ENCODE measurements at places on chromosomes 1 and 21.

GRCh38 chr1:1893291-1893985 lies 2.6 kb upstream of the GNB1 start:
- DNase-seq: no peak

GRCh38 chr21:41894511-41894910 lies 15.4 kb upstream of the PRDM15 start:
- DNase-seq: no peak

GRCh38 chr1:21337928-21338572 lies 47.8 kb upstream of the ECE1 start:
- no peak for DNase-seq

DNA sequence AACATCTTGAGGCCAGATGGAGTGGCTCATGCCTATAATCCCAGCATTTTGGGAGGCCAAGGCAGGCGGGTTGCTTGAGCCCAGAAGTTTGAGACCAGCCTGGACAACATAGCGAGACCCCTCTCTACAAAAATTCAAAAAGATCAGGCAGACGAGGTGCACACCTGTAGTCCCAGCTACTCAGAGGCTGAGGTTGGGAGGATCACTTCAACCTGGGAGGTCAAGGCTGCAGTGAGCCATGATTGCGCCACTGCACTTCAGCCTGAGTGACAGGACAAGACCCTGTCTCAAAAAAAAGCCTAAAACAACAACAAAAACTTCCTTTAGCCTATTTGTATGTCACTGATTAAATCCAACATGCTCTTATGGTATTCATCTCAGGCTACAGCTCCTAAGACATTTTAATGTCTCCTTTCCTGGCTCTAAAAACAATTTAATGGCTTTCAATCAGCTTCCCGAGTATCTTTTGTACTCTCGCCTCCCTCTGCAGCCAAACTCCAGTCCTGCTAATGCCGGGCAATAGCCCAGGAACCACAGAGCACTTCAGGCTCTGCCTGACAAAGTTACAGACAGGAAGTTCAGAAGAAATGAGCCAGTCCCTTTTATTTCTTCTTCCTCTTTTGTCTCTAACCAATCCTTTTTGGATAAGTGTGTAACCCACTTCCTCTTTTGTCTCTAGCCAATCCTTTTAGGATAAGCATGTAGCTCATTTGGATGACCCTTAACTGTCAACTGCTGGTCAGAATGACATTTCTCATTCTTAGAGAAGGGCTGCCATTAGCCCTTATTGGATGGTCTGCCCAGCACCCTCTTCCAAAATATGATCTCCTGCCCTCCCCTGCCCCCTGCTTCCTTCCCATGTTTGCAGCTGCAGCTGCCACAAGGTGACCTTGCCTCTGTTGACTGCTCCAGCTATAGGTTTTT lies 6.6 kb upstream of the DOP1B start:
- no peak for DNase-seq

DNA sequence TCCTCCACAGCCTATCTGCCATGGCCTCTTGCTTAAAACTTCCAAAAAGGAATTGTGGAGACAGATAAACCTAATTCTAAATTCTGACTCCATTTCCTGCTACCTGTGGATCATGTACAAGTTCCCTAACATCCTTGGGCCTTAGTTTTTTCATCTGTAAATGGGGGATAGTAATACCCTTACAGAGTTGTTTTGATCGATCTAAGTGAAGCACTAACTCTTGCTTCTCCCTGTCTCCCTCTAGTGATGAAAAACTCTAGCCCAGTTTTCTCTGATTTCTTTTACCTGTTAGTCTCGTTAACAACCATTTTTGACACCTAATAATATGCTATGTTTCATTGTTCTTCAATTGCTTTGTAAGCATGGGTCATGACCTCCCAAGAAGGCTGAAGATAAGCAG lies 65.9 kb downstream of the TM2D1 start:
- no peak for DNase-seq

GRCh38 chr1:43285269-43285990 lies at the start of gene C1orf210:
C1orf210 (minus strand) TSS chr1:43285581; CDS start chr1:43283270, 2,311 bp downstream.
- DNase-seq: no peak

DNA sequence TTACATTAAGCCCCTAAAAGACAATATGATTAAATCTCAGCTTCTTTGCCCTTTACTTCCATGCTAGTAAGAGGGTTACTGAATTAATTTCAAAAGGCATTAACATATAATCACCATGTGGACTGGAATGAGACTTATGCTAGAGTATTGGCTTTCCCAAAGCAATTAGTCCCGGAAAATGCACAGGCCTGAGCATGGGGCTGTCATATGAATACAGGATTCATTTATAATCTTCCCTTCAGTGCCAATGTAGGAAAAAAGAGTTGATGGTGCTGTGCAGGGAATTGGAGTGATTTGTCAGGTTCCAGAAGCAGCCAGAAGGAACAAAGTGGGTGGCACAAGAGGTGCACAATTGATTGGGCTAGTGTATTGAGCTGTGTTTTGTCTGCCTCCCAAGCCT lies 199.0 kb upstream of the L1TD1 start:
- DNase-seq: no peak

DNA sequence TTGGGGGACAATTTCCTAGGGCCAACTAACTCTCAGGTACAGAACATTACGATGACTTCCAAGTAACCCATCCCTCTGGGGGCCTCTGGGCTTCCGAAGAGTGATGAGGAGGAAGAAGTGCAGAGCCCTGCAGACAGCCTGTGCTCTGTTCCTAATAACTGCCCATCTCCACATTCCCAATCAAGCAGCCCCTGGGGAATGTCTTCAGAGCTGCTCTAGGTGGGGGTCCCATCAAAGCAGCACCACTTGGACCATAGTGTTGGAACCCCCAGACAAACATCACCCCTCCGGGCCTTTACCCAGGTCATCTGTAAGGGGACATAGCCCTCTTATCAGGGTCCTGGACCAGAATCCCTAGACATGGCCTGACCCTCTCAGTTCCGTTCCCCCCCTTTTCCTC lies 357.3 kb downstream of the NPHP4 start:
- DNase-seq: no peak

DNA sequence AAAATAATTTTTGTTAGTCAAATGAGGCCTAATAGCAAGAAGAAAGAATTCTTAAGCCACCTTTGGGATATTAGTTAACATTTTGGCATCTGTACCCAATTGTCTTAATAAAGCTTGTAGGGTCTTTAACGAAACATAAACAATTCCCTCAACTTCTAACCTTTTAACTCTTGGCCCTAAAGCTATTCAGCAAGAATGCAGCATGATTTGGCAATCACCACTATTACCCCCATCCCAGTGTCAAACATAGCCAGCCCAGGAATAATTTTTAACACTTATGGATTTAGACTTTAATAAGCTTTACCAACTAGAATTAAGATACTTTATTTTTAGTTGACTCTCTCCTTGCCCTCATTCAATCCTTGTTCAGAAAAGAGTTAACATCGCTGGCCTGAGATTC lies 2.5 kb upstream of the SLC16A4 start:
- DNase-seq: no peak

- no peak for DNase-seq
Observed at GRCh38 chr21:35399706-35400105, 350.6 kb upstream of the RUNX1 start.

- DNase-seq: no peak
Observed at GRCh38 chr1:226648421-226648820, 90.7 kb downstream of the ITPKB start.

DNA sequence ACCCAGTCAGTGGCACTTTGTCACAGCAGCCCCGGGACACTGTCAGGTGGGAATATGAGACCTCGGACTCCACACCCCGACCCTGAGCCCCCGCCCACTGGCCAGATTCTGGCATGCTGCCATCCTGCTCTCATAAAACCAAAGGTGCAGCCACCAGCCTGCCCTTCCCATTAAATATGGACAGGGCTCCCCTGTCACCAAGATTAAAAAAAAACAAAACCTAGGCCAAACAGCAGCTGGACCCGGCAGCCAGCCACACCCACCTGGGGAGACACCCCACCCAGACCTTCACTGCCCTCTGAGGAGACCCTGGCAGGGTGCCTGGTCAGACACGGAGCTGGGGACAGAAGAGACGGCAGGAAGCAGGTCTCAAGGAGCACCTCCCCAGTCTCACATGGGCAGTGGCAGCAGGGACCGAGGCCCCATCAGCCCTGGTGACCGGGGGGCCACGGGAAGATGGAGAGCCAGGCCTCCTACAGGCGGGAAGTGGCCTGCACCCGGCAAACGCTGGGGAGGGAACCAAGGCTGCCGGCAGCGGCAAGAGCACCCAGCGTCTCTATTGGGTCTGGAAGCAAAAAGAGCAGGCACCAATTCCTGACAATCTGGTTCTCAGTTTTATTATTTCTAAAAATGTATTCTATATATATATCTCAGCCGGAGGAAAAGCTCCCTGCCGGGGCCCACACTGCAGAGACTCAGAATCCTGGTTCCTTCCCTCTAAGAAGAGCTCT lies 61.9 kb downstream of the ACOT7 start:
- DNase-seq: no peak

DNA sequence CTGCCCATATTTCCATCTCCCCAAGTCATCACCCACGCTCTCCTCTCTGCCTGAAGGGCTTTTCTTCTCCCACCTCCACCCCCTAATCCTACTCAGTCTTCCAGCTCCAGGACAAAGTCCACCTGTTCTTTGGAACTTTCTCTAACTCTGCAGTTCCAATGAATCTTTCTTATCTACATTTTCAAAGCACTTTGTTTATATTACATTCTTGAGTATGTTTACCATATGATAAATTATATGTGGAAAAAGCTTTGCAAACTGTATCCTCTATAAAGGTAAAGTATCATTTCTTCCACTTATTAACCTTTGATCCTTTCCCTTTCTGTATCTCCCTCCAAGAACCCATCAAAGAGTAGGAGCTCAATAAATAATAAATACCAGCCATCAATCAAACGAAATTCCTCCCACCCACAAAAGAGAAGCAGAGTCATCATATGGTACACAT lies 39.7 kb downstream of the TTC13 start:
- no peak for DNase-seq

DNA sequence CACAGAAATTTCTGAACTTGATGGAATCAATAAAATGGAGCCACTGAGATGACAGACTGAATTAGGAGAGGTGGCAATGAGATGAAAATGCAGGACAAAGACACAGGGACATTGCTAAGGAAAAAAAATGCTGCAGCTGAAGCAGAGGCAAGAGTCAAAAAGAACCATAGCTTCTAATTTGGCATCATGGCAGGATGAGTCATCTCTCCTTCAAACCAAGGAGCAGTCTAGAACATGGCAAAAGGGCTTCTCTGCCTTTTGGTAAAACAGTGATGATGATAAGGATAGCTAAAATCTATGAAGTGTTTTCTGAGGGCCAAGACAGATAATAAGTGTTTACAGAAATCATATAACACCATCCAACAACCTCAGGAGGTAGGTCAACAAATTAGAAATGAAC lies 16.8 kb downstream of the SLC19A2 start:
- DNase-seq: no peak

GRCh38 chr21:42239556-42239955 lies 20.6 kb downstream of the ABCG1 start:
- DNase-seq: no peak

- peak; percentile 58 for DNase-seq
Observed at GRCh38 chr1:58929671-58930325, 146.0 kb upstream of the JUN start.

Measured in stimulated activated CD4-positive, alpha-beta T cell treated with anti-CD3 and anti-CD28 coated beads, Interleukin-4, amount 100 ng/mL, for 24 hours (primary cell).